ENCODE measurements at places on chromosomes 6 and 20.

DNA sequence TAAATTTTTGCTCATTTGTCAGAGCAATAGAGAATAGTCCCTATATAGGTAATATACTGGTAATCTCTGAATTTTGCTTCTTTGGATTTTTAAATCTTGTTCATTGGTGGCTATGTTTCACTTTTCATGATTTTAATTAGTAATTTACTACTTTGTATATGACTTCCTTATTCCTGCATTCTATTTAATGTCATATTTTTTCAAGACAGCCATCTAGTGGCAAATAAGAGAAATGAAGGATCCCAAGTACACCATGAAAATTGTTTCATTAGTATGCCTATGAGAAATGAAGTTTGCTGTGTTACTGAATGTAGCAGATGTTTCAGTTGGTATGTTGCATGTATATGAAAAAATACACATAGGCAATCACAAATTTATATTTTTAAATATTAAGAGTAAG, 82.4 kb downstream of the ZNF292 start:
- DNase-seq, result peak; percentile 29

DNA sequence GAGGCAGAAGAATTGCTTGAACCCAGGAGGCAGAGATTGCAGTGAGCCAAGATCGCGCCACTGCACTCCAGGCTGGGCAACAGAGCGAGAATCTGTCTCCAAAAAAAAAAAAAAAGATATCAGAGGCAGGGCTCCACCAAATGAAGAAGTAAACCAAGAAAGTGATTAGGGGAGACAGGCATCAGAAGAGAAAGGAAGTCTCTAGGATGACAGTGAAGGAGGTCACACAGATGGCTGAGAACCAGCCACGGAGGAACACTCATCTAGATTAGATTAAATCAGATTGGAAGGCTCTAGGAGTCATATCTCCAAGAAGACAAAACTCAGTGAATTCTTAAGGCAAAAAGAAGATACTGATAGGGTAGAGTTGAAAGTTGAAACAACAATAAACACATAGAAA, 102.2 kb upstream of the CCDC28A start:
- DNase-seq, result no peak

DNA sequence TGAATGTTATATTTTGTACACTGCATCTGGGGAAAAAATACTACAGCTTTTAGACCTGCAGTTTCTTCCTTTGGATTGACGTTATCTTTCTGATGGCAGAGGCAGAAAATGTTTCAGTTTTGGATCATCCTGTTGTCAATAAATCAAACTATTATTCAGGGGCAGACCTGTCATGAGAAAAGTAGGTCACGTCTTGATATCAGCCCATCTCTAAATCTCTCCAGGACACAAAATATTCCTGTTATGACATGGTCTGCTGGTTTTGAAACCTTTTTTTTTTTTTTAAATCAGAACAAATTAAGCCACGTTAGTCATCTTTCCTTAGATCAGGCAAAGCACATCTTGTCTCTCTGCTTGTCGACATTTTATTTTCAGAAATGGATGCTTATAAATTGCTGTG, 24.0 kb downstream of the IL20RA start:
- DNase-seq, result no peak

GRCh38 chr6:121349596-121349995, 15.3 kb upstream of the TBC1D32 start:
- no peak for DNase-seq

- DNase-seq, result no peak
Observed at GRCh38 chr6:20706238-20706938, 172.1 kb downstream of the CDKAL1 start.

- DNase-seq, result no peak
Observed at GRCh38 chr6:42907336-42907735, 8.5 kb upstream of the PTCRA start.

- no peak for DNase-seq
Observed at GRCh38 chr6:97073903-97074302, 149.4 kb downstream of the KLHL32 start.

GRCh38 chr6:132937466-132937906, 123.1 kb downstream of the RPS12 start:
- peak; percentile 11 for DNase-seq

- DNase-seq, result no peak
Observed at GRCh38 chr6:10099529-10100140, 315.2 kb downstream of the TFAP2A start.

DNA sequence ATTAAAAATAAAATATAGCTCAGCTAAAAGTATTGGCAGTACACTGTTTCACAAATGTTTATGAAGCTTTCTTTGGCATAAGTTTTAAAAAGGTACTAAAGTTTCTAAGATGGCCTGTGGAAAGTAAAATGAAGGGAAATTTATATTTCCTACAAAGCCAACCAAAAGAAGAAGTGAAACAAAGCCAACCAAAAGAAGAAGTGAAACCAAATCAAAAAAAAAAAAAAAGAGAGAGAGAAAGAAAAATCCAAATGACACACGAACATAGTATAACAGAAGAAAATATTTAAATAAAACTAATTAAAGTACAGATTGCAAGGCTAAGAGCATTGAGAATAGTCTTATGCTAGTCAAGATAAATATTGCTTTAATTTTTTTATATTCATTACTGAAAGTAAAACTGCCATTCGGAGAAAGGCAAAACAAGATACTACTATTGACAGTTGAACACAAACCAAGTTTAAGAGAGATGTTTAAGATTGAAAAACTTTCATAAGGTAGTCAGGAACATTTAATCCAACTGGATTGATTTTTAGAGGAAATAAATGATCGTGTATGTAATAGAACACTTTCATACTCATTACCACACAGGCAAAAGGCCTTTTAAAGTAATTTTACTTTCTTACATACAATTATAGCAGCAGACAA, 12.8 kb upstream of the KHDRBS2 start:
- DNase-seq, result peak; percentile 10

DNA sequence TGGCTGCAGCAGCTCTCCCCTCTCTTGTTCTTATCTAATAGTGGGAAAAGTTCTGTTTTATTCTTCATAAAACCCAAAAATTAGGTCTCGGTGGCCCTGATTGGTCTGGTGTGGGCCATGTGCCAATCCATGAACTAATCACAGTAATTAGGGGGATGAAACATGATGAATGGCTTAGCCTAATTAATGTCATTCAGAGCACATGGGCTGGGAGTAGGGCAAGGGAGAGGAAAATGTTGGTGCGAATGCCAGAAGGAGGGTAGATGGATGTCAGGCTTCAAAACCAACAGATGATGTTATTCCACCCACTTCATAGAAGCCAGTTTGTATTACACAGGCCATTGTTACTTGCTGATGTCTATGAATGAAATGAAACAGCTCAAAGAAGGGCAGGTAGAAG, 46.5 kb downstream of the PLEKHG1 start:
- DNase-seq, result no peak

DNA sequence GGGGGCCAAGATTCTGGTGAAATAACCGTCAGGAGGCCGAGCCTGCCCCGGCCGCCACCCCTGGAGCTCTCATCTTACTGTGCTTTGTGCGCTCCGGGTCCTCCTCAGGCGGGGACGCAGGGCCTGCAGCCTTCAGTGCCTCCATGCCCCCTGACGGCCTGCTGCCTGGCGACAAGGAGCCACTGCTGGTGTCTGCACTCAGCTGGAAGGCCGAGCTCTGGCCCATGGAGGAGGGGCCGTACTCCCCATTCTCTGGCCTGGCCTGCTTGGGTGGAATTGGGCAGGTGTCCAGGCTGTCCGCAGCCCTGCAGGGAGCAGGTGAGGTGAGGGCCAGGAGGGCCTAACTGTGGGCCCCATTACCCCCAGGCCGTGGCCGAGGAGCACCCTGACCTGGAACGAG, 5.3 kb downstream of the ZNF512B start:
- DNase-seq, result no peak

GRCh38 chr6:43199912-43200311, 17.9 kb downstream of the CUL9 start:
- DNase-seq, result no peak

DNA sequence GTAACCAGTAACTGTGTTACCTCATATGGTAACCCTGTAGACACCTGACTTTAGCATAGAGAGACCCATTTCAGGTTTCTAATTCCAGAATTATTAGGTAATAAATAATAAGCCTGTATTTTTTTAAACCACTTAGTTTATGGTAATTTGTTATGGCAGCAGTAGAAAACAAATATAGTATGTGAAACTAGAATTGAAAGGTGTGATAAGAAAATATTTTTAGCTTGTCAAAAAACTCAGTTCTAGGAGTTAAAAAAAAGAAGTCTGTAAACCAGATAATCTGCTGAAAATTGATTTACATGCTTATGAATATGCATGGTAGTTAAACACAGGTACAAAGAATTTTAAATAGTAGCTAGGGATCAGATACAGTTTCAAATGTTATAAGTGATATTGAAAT, 695.0 kb upstream of the GJE1 start:
- DNase-seq, result no peak

DNA sequence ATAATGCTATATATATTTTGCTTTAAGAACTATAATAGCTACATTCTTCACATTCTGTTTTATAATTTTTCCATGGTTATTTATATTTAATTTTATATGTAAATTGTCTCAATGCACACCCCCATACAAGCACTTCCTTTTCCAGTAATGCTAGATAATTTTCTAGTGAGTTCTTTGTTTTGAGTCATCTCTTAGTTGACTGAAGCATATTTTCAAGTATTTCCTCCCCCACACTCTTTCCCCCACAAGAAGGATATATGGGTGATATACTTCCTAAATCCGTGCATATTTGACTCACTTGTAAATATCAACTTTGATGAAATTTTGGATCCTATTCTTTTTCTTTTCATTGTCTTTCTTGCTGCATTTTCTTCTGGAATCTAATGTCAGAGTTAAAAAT, 82.1 kb upstream of the SRSF6 start:
- no peak for DNase-seq

DNA sequence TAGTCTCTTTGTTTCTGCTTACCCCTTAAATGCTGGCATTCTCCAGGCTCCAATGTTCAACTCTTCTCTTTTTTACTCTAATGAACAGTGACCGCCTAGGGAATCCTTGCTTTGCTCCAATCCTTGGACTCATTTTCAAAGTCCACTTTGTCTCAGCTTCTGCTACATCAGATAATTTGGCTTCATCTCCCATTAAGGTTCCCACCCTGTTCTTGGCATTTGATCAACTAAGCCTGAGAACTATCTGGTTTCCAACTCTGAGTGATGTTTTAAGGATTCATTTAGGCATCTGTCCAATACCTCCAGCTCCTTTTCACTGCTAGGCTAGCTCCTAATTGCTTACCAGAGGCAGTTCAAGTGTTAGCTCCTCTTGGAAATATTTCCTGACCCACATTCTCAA, 64.9 kb downstream of the ME1 start:
- DNase-seq, result no peak

DNA sequence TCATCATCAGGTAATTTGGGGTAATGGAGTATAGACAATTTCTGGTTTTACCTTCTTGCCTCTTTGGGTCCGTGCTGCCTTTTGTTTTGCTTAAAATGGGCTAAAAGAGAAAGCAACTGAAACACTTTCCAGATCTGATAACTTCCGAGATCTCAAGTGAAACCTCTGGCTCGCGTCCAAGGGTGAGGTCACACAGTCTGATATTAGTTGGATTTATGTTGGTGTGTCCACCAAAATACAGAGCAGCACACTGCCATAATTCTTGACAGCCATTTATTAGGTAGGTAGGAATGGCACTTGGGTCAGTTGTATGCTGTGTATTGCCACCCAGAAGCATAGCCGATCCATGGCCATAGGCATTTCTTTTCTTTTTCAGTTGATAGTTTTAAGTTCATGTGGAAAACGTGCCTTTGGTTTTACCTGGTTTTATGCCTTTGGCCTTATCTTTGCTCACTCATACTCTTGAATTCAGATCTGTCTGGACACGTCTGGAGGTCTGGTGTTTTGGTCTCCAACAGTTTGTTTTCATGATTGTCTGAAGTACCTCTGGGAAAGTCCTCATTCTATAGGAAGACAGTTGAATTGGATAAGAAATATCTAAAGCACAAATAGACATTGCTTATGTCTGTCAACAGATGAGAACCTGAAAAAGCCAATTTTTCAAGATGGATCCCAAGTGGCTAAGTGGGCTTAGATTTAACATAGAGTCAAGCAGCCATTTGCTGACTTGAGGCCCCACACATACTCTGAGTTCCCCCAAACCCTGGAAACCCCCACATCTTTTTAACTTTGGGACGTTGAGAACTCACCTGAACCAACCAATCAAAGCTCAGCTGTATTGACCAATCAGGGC, 320.8 kb downstream of the SOX4 start:
- DNase-seq, result no peak

- no peak for DNase-seq
Observed at GRCh38 chr6:34489207-34489805, 23.4 kb downstream of the PACSIN1 start.

DNA sequence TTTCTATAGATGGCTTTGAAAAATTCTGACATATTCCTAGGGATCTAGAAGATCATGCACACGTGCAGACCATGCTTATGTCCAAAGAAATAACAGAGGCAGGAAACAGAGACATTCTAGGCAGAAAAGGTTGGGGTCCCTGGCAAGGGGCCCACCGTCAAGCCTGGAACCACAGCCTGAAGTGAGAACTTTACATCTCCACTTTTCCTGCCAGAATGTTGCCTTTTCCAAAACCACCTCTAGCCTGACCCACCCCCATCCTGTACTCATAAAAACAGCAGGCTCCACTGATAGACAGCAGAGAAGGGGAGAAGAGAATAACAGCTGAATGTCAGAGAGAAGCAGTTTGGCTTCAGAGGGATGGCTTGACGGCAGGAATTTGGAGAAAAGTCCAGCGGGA, 257.3 kb upstream of the NT5E start:
- no peak for DNase-seq

DNA sequence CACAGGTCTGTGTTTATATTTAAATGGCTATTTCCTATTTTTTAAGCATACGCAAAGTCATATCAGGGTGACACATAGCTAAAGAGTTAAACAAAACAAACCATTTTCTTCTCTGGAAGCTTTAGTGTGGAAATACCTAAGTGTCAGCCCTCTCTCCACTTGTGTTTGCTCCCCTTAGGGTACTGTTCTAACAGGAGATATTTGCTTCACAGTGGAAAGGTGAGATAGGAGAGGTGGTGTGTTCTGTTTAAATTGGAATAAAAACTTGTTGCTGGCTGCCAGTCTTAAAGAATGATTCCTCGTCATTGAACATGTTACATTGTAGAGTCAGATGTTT, 18.9 kb downstream of the PHACTR2 start:
- DNase-seq, result no peak

- peak; percentile 79 for DNase-seq
Observed at GRCh38 chr6:31575335-31575901, at the start of gene TNF. Gene TNF, plus strand, starts transcription at chr6:31575565. Its CDS starts 177 bp downstream, at chr6:31575742.

DNA sequence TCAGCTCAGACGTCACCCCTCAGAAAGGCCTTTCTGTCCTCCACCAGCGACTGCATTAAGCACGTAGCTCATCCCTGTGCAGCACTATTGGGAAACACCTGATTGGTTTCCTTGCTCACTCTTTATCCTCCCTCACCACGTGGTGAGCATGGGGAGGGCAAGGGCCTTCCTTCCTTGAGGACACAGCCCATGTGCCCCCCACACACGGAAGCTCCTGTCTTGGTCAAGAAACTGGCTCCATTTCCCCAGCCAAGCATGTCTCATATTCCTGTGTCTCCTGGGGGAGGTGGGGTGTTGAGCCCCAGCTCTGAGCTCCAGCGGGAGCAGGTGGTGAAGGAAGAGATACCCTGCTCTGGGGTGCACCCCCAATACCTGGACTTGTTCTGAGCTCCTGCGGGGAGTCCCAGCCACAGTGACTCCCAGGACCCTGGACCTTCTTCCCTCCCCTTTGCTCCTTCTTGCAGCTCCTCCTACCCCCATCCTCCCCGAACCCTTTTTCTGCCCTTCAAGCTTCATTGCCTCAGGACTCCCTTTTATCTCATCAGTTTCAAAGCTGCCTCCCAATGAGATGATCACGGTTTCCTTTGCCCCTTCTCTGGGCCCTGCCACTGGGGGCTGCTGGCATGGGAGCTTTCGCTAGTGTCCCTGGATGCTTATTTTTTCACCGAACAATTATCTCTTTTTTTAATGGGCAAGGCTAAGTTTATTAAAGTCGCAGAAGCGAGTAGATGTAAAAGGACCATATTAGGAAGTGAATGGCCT, 230.1 kb downstream of the TFAP2C start:
- no peak for DNase-seq

Data from germinal center (tissue), 1 donor.